ENCODE measurements at places on chromosomes 2 and 18.
A peak's percentile ranks its signal among the peaks of the same experiment; 100 is the strongest.

DNA sequence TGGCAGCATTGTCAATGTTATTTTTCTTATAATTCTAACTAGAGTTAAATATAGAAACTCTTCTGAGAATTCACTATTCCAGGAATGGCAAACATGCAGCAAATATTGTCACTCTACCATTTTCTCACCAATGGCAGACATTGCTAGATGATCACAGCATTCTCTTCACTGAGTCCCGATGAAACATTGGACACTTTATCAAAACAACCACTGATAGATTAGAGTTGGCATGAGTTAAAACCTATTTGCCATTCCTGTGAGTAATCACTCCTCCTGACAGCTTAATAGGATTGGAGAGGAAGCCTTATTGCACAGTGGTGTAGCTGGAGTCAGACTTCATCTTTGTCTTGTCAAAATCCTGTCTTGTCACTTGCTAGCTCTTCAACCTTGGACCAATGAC lies 163.9 kb upstream of the THUMPD2 start:
- DNase-seq = no peak

DNA sequence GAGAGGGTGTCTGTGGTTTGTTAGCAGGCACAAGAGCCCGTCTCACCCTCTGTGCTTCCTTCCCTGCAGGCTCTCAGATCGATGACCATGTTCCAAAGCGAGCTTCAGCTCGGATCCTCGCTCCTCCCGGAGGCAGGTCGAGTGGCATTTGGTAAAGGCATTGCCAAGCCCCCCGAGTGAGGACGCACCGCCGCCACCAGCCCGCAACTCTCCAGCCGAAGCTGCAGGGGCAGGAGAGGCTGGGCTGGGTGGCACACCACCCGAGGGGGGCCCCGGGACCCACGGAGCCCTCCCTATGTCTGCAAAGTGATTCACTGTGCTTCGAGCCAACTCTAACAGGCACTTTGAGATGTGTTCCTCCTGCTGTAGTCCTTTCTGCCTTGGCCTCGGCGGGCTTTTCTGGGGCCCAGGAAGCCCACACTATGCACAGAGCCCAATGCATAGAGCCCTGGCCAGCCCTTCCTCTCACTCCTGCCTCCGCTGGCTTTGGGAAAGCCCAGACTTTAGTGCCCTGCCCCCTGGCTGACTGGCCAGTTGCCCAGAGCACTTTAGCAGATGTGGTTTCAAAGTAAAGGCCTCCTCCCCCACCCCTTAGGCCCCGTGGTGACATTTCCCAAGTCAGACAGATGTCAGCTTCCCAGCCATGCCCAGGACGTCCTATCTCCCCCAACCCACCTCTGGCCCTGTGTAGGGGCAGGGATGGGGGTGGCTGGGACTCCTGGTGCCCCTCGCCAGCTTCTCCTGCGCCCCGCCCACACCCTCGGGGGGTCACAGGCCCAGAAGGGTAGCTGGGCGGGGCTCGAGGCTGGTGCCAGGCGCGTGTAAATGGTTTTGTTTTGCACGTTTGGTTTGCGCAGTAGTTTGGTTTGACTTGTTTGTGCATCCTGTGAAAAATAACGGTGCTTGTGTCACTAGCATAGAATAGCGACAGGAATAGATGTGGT lies 23.3 kb upstream of the MAPRE3 start:
- DNase-seq = no peak

- DNase-seq = no peak
Observed at GRCh38 chr2:105082107-105082506, 44.2 kb downstream of the MRPS9 start.

DNA sequence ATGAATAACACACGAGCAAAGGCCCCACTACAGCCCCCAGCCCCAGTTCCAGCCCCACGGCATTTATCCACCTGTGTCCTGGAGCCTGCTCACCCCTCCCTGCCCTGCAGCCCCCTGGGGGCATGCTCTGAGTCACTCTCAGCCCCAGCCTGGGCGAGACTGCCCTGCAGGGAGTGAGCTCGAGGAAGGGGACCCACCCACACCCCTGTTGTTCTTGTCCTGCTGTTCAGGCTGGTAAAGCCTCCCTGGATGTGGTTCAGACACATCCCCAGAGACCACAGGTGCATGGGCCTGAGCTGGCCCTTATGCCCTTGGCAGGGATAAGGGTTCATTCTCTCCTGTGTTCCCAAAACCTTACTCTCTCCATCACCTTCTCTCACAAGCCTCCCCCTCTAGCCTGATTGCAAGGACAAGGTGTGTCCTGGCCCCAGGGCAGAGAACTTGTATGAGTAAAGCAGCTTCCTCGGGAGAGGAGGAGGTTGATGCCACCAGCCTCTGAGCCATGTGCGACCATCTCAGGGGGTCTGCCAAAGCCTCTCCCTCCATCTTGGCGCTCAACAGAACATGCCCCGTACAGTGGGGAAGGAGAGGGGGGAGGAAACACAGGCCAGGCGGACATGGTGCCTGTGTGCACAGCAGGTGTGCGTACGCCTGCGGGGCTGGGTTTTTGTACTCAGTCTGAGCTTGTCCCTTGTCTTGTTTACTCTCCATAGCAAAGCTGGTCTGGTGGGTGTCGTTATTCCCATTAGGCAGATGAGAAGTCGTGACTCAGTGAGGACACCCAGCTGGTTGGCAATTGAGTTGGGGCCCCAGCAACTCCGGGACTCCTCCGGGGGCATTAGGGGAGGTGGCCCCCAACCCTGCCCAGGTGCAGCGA lies 64.4 kb downstream of the CIB4 start:
- DNase-seq = no peak

DNA sequence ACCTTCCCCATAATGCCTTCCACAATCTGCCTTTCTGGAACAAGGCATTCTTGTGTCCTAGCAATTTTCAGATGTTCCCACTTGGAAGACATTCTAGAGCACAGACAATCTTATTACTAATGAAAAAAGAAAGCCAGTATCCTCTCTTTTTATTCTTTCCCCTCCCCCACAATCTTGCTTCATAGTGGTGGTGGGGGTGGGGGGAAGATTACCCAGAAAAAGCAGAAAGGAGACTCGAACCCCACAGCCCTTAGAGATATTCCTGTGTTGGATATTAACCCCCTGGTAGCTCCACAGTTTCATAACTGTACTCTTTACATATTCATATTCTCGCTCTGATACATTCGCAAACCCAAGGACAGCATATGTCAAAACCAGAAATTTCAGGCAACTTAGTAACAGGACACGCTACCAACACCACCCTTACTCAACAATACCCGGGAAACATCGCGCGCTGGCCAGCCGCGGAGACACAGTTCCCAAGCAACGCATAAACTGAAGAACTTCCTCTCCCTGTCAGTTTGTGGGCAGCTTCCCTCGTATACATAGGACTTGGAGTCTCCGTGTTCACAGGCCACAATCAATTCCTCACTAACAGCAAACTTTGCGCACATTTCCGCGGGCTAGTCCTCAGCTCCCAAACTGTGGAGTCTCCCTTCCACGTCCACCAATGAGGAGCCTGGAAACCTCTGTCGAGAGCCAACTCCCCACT lies 793 bp downstream of the NR4A2 start:
- peak; percentile 80 for DNase-seq

DNA sequence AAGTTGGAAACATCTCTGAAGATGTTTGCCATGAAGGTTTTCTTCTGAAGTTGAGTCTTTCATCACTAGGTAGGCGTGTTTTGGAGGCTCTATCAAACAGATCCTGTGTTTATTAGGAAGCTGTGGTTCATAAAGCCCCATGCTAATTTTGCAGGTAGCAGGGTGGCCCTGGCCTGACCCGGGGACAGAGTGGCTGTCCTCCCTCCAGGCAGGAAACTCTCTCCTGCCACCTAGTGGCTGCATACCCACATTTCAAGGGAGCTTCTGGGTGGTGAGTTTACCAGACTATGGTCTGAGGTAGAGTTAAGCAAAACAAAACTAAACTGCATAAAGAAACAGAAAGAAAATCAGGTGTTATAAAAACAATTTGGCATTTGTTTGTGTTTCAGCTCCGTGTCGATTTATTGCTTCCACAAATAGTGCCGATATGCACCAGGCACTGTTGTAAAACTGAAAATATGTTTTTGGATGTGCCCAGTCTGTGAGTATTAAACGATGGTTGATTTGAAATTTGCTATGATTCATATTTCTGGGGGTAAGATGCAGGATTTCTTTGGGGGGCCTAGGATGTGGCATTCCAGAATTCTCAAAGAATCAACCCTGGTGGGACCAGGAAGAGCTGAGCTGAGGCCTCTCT lies 26.0 kb upstream of the IL37 start:
- DNase-seq = peak; percentile 73

- peak; percentile 45 for DNase-seq
Observed at GRCh38 chr2:233857511-233858141, 3.3 kb upstream of the HJURP start.

GRCh38 chr2:60840880-60841279 lies 40.5 kb upstream of the REL start:
- peak; percentile 17 for DNase-seq

DNA sequence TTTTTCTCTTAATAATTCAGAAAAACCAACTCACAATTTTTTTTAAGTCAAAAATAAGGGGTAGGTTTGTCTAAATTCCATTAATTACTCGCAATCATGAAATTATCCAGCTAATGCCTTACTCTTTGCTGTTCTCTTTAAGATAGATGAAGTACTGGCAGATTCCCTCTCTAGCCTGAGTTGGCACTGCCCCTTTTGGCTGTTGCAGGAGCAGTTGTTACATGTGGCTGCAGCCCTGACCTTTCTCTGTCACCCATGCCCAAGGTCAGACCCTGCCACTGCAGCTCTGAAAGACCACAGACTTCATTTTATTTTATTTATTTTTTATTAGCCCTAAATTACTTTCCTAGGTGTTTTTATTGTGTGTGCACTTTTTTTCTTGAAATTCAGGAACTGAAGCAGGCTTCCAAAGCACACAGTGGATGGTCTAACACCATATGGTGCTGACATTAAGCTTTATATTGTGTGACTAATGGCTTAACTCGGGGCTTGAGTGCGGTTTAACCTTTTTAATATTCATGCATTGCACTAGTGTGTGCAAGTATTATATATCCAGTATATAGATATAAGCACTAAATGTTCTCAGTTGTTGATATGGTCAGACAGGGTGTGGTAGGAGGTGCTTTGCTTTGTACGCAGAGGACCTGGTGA lies 313.0 kb downstream of the CDH2 start:
- DNase-seq = no peak

GRCh38 chr2:141654311-141654710 lies 476.5 kb downstream of the LRP1B start:
- no peak for DNase-seq

DNA sequence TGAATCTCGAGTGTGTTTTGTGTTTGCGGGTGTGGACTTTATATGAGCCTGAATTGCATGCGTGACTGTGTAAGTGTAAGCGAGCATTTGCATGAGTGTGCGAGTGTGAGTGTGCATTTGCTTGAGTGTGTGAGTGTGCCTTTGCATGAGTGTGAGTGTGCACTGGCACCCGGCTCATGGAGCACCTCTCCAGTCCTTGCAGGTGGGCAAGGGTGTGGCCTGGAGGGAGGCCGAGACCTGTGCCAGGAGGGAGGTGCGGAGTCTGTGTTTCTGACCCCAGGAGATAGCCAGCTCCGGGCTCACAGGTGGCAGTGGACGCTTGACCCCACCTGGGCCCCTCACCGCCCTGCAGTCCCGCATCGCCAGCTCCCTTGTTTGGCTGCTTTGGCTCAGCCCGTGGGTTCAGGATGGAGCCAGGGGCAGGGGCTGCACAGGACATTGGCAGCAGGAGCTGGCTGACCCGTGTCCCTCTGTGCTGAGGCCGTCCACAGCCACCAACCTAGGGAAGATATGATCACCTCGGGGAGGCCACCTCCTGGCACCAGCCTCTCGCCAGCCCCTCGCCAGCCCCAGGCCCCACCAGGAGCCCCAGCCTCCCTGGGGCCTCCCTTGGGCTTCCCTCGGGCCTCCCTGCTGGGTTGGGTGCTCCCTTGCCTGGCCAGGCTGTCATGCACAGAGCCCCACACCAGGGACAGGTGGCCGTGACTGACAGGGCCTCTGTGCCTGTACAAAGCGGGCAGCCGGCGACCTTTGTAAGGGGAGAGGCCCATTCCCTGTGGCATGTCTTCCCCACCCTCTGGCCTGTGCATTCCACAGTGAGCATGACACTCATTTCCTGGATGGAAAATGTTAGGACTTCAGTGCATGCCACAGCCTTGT lies 81.6 kb downstream of the PTGR3 start:
- DNase-seq = no peak

- DNase-seq = no peak
Observed at GRCh38 chr2:152011724-152012123, 87.1 kb downstream of the CACNB4 start.
